ENCODE measurements at places on chromosomes 7 and 10. TPM values are rescaled to one million over a fixed set of nuclear protein-coding genes. Genes with fewer than 3 reads are reported as not detected.

GRCh38 chr7:30702200-30702599 lies 19.9 kb upstream of the CRHR2 start:
- no peak for DNase-seq
- H3K36me3 ChIP-seq = no peaks in the 10 kb centered on the region
- H3K4me3 ChIP-seq = no peak overlapping the region
- peaks cover 7% of the 10 kb centered on the region for H3K27me3 ChIP-seq

DNA sequence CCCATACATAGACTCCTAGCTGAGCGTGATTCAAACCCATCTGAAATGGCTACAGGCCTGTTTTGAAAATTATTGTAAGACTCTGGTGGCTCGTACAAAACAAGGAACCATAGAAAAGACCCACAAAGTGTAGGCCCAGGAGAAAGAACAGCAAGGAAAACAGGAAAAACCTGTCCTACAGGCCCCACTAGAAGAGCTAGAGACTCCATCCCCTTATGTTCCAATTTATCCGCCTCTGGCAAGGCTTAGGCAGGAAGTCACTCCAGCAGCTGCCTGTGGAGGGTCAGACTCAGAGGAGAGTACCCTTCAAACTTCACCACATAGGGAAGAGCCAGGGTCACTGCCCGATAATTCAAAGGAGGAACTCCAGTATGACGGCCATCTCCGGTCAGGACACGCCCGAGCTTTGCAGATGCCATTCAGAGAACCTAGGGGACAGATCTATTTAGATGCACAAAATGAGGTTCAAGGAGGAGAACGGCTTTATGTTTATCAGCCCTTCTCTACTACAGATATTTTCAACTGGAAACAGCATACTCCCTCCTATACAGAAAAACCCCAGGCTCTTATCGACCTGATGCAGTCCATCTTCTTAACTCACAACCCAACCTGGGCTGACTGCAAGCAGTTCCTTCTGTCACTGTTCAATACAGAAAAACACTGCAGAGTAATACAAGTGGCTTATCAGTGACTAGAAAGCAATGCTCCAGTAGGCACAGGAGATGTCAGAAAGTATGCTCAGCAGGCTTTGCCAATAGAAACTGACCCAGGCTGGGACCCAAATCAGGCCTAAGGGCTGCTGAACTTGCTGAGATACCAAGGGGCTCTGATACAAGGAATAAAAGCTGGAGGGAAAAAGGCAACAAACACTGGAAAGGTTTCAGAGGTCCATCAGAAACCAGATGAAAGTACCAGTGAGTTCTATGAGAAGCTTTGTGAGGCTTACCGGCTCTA lies 8.6 kb upstream of the ZNF33B start:
- H3K27ac ChIP-seq = no peak overlapping the region
- H3K4me1 ChIP-seq = peaks cover 10% of the 10 kb centered on the region
- DNase-seq = no peak
- H3K27me3 ChIP-seq = no peaks in the 10 kb centered on the region
- no peaks in the 10 kb centered on the region for H3K36me3 ChIP-seq

Gene PROSER2
- total RNA-seq = 1.0 TPM

GRCh38 chr10:114823077-114823463 lies 1.5 kb downstream of the FHIP2A start:
- H3K27ac ChIP-seq = peak overlapping the region; percentile 92
- H3K4me1 ChIP-seq = peaks cover 15% of the 10 kb centered on the region
- H3K4me3 ChIP-seq = peak overlapping the region; percentile 92
- peaks cover 18% of the 10 kb centered on the region for H3K27me3 ChIP-seq
- H3K36me3 ChIP-seq = peaks cover 13% of the 10 kb centered on the region
- DNase-seq = no peak

- H3K36me3 ChIP-seq = no peaks in the 10 kb centered on the region
- H3K27me3 ChIP-seq = peaks cover 16% of the 10 kb centered on the region
- no peak overlapping the region for H3K4me3 ChIP-seq
- no peak overlapping the region for H3K27ac ChIP-seq
Measured at GRCh38 chr10:60975716-60976115, 31.7 kb upstream of the RHOBTB1 start.

Gene GDF2
- not detected for total RNA-seq

DNA sequence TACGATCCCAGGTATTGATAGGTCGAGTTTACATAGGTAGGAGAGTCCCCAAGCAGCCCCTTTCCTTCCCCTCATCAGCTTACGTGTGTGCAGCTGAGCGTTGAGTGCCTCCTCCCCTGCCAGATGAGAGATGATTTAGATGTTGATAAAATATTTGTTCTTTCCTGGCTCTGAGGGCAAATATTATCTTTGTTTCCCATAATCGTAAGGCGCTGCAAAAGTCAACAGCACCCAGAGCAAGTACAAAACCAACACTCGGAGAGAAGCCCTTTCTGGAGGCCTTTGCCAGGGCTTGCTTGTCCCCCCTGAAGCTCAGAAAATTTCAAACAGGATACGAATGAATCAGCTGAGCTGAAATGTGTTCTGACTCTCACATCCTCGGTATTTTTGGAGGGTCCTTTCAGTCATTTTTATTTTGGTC lies 683.2 kb downstream of the LRMDA start:
- DNase-seq = no peak
- H3K4me1 ChIP-seq = no peaks in the 10 kb centered on the region
- H3K36me3 ChIP-seq = no peaks in the 10 kb centered on the region
- H3K4me3 ChIP-seq = no peak overlapping the region

Gene OR2A5
- total RNA-seq = not detected

Gene HEPACAM2
- total RNA-seq = not detected

Gene PTN
- not detected for total RNA-seq

Gene PI4K2A
- 9.3 TPM for total RNA-seq

Gene FOXI2
- total RNA-seq = not detected

DNA sequence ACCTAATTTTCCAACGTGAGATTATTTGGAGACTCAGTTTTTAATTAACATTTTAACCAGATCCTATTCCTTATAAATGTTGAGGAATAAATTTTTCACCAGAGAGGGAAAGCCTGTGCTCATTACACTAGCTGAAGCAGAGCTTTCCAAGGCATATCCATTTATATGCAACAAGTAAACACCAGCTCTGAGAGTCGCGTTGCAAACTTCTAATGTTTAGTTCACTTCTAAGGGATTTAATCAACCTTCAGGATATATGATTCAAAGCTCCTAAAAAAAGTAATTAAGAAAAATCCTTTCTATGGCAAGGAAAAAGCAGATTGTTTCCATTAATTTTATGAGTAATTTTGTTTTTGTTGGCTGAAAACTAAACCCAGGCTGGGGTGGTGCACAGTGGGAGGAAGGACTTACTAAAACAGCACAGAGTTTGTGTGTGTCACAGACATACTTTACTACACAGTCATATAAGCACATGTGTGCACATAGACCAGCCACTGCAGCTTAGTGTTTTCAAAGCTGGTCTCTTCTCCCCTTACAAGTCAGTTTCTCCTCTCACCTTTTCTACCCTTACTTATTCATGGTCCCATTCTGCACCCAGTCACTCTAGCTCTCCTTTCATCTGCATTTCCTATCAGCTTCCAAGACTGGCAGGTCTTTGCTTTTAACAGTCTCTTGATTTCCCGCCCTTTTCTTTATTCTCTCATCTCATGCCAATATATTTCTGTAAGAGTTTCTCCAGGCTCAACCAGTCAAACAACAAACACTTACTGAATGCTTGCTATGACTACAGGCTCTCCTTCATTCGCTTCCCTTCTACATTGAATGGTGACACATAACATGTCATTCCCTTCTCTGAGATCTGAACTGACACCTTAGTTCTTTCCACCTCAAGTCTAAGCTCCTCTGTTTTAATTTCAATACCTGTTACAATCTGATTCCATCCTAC lies 81.1 kb upstream of the FZD1 start:
- no peaks in the 10 kb centered on the region for H3K4me1 ChIP-seq
- H3K36me3 ChIP-seq = no peaks in the 10 kb centered on the region
- H3K27me3 ChIP-seq = peaks cover 2% of the 10 kb centered on the region
- no peak overlapping the region for H3K27ac ChIP-seq

Gene PAX2
- total RNA-seq = not detected

GRCh38 chr7:71846160-71846559 lies 566.0 kb downstream of the CALN1 start:
- H3K36me3 ChIP-seq = no peaks in the 10 kb centered on the region
- H3K27ac ChIP-seq = no peak overlapping the region
- H3K4me1 ChIP-seq = no peaks in the 10 kb centered on the region

DNA sequence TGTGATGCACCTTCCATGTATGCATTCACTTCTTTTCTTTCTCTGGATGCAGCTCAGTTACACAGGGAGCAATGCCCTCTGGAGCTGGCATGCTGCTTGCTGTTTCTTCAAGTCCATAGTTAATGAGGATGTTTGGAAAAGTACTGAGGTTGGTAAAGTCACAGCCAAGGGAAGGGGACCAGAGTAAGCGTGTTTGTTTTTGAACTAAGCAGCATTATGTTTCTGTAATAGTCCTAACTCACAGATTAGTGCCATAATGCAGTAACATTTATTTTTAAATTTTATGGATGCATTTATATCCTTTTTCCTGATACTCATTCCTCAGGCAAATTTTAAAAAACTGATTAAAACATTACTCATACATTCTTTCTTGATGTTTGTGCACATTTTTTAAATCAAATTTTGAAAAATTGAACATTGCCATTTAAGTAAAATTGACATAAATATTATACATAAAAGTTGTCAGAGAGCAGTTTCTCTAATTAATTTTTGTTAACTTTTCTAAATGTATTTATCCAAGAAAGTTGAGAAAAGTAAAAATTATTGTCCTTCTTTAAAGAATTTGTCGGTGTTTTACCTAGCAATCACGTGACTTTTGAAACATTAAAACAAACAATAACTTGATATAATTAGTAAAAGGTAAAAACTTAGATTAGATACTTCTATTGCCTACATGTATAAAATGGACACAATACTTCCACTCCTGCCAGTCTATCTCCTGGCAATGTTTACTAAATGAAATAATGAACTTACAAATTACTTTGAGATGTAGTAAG lies 659.6 kb upstream of the ANKRD30A start:
- no peaks in the 10 kb centered on the region for H3K36me3 ChIP-seq
- no peaks in the 10 kb centered on the region for H3K4me1 ChIP-seq
- H3K27ac ChIP-seq = no peak overlapping the region
- no peaks in the 10 kb centered on the region for H3K27me3 ChIP-seq
- H3K4me3 ChIP-seq = no peak overlapping the region
- DNase-seq = no peak

Gene TAS2R3
- 2.9 TPM for total RNA-seq

- DNase-seq = no peak
- no peak overlapping the region for H3K27ac ChIP-seq
- H3K4me3 ChIP-seq = no peak overlapping the region
- no peaks in the 10 kb centered on the region for H3K27me3 ChIP-seq
- no peaks in the 10 kb centered on the region for H3K4me1 ChIP-seq
- no peaks in the 10 kb centered on the region for H3K36me3 ChIP-seq
Measured at GRCh38 chr10:54622017-54622416, 179.0 kb downstream of the PCDH15 start.

GRCh38 chr10:6770846-6771245 lies 190.8 kb upstream of the PRKCQ start:
- H3K27me3 ChIP-seq = peaks cover 40% of the 10 kb centered on the region
- no peaks in the 10 kb centered on the region for H3K36me3 ChIP-seq
- H3K27ac ChIP-seq = no peak overlapping the region
- DNase-seq = no peak

Gene RADIL
- 0.28 TPM for total RNA-seq

DNA sequence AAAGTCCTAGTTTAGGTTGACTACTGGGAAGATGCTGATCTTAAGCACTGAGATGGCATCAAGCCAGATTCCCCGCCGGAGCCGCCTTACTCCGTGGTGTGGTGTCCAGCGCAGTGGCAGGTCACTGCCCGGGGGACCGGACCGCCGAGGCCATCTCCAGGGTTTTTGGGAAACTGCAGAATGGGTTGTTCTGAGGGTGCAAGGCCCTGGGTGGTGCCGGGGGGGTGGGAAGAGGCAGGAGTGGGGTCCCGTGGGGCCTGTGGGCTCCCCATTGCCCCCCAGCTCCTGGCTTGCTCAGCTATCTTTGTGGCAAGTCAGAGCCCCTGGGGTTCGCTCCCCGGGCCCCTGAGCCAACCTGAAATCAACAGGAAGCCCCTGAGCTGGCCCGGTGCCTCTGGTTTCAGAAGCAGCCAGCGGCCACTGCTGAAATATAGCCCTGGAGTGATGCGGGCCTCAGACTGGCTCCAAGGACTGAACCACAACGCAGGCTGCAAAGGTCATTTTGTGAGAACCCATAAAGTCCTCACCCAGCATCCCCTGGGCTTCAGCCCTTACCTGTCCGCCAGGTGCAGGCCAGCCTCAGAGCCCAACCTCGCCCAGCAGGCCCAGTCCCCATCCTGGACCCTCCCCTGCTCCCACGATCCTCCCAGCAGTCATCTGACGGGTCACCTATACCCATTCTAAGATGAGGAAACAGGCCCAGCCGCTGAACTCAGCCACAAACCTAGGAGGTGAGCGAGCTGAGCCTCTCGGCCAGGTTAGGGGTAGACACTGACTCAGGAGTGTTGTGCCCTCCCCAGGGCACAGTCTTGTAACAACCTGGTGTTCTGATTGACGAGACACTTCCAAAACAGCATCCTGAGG lies 102.7 kb downstream of the PDGFA start:
- H3K27me3 ChIP-seq = no peaks in the 10 kb centered on the region
- H3K4me1 ChIP-seq = no peaks in the 10 kb centered on the region

DNA sequence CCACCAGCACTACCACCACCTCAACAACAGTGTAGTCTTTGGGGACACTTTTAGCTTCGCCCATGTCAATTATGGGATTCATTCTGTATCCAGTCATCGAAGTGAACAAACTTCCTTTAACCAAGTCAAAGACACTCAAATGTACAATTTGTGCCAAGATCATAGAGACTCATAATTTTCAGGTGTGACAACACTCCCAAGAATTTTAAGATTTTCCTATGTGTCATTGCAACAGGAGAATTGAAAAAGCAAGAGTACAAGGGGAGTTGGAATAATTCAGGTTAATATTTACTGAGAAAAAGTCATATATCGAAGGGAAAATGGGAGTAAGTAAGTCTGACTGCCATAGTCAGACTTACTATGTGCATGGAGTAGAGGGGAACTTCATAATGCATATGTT lies 26.2 kb downstream of the PON1 start:
- no peak for DNase-seq

Gene RTKN2
- total RNA-seq = 3.6 TPM

DNA sequence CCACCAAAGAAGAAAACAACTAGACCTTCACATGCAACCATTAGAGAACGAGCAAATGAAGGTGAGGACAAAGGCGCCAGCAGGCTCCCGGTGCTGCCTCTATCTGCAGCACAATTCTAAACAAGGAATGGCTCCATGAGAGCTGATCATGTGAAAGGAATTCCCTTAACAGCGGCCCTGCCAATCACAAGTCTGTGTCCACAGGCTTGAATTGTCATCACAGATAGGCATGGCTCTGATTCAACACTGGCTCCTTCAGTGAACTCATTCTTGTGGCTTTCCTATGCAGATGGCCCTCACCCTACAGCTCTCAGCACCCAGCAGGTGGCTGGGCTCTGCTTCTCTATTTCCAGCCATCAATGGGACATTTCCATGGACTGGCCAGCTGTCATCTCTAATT lies 36.2 kb downstream of the LAMB1 start:
- no peaks in the 10 kb centered on the region for H3K36me3 ChIP-seq
- no peak for DNase-seq
- no peak overlapping the region for H3K27ac ChIP-seq
- no peak overlapping the region for H3K4me3 ChIP-seq
- H3K27me3 ChIP-seq = peaks cover 2% of the 10 kb centered on the region
